Stimulated activated CD4-positive, alpha-beta T cell treated with anti-CD3 and anti-CD28 coated beads, Interleukin-1b, Interleukin-23, amount 100 ng/mL, for 1 hour (primary cell): ENCODE measurements at places on chromosomes 5 and 9.

GRCh38 chr5:16656561-16657191 is 39.9 kb upstream of the RETREG1 start:
- DNase-seq = no peak

- no peak for DNase-seq
Measured at GRCh38 chr9:90724112-90724511, 77.5 kb upstream of the SYK start.

DNA sequence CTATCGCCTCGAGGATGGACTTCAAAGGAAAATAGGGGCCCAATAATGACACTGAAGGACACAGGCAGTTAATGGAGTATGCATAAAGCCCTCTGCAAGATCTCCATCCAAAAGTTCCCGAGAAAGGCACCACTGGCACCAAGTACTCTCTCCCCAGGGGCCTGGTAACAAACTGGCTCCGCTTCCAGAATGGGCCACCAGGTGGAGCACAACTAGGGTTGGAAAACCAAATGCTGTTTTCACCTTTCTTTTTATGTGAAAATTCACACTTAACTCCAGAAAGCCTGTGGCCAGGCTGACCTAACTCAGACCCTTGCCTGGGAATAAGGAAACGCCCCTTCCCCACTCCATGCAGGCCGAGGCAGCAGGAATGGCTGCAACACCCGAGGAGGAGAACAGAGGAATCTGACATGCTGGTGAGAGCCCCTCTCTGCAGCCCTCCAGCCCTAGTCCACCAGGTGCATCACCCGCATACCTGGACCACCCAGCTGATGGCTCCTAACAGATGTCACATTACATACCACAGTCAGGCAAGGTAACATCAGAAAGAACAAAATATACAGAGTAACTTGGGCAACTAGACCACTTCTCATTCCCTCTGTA is 42.8 kb downstream of the CAMSAP1 start:
- DNase-seq = peak; percentile 65

- no peak for DNase-seq
Measured at GRCh38 chr5:83817591-83817990, 96.9 kb upstream of the HAPLN1 start.

DNA sequence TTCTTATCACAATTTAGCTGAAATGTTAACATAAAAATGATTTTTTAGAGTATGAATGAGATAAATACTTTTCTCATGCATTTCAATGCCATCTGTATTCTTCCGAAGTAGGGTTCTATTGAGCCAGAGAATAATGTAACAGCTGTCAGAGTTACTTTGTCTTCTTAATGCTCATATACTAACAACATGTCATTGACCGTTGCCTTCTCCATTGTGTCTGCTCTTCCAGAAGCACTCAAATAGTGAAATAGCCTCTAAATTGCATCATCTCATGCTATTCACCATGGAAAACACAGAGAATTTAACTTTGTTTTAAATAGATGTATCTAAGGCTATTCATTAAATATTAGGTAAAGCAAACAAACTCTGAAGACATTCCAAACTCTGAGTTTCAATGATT is 1875.9 kb upstream of the CDH9 start:
- no peak for DNase-seq

- DNase-seq = no peak
Measured at GRCh38 chr5:75519761-75520160, 8.1 kb downstream of the POLK start.
